Activated CD4-positive, alpha-beta T cell treated with anti-CD3 and anti-CD28 coated beads for 48 hours (primary cell): ENCODE measurements at places on chromosomes 13 and 19.

DNA sequence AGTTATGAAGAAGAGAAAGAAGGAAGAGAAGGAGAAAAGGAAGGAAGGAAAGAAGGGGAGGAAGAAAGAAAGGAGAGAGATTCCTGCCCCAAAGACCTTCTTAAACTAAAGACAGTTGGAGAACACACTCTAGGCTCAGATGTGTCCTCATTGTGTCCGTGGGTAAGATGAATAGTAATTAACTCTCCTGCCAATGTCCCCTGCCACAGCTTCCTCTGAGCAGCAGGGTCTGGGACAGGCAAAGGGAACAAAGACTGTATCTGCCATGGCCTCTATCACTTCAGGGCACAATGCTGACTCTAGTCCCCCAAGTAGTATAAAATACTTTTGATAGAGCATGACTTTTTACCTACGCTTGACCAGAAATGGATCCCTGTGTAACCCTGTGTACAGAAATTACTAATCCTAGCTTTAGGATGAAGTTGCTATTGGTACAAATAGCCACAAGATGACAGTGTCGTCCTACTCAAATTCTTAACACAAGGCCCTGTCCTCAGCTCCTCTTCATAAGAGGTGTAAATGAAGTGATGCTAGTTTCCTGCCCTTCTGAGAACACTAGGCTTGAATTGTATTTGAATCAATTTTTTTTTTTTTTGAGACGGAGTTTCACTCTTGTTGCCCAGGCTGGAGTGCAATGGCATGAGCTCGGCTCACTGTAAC is 186.2 kb upstream of the GPR12 start:
- no peak for DNase-seq

GRCh38 chr13:92362717-92363116 is 863.9 kb upstream of the GPC6 start:
- no peak for DNase-seq

- no peak for DNase-seq
Observed at GRCh38 chr13:112141643-112142400, 74.9 kb downstream of the SOX1 start.

DNA sequence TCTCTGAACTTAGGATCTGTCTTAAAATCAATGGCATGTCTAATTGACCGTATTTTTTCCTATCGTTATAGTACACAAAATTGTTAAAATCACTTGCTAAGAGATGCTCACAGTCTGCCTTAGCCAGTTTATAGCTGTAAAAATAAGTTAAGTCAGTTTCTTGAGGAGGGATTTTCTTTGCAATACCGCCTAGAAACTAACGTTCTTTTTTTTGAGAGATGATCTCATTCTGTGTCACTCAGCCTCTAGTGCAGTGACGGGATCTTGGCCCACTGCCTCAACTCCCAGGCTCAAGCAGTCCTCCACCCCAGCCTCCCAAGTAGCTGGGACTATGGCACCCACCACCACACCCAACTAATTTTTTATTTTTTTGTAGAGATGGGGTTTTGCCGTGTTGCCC is 4.4 kb downstream of the CKAP2 start:
- no peak for DNase-seq

- DNase-seq = peak; percentile 36
Observed at GRCh38 chr19:10219678-10220077, 11.5 kb downstream of the S1PR2 start.

GRCh38 chr19:45768655-45768983 is 433 bp downstream of the SIX5 start:
- peak; percentile 59 for DNase-seq

- DNase-seq = no peak
Observed at GRCh38 chr19:40396886-40397567, 7.0 kb upstream of the HIPK4 start.

GRCh38 chr13:110644892-110645521 is 29.7 kb downstream of the NAXD start:
- DNase-seq = peak; percentile 51

GRCh38 chr13:109344552-109345157 is 441.7 kb downstream of the IRS2 start:
- no peak for DNase-seq

DNA sequence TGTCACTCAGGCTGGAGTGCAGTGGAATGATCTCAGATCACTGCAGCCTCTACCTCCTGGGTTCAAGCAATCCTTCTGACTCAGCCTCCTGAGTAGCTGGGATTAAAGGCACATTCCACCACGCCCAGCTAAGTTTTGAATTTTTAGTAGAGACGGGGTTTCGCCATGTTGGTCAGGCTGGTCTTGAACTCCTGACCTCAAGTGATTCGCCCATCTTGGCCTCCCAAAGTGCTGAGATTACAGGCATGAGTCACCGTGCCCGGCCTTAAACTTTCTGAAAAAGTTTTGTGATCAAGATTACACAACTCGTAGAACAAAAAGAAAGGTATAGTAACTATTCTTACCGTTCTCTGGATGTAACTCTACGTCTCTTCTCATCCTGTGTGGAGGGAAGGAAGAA is 21.2 kb downstream of the DNMT1 start:
- DNase-seq = peak; percentile 21

DNA sequence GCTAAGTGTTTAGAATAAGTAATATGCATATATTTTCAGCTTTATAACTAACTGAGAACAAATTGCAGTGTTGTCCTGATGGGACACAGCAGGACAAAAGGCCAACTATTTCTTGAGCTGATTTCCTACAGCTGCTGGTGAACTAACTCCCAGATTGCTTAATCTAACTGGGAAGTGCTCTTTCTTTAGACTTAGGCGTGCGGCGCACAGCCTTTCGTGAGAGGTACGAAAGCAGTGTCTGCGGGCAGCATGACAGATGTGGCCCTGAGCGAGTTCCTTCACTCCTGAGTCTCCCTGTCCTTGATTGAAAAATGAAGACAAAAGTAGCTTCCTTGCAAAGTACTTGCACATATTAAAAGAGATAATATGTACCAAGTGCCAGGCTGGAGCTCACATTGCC is 47.3 kb upstream of the NPAS1 start:
- DNase-seq = no peak

DNA sequence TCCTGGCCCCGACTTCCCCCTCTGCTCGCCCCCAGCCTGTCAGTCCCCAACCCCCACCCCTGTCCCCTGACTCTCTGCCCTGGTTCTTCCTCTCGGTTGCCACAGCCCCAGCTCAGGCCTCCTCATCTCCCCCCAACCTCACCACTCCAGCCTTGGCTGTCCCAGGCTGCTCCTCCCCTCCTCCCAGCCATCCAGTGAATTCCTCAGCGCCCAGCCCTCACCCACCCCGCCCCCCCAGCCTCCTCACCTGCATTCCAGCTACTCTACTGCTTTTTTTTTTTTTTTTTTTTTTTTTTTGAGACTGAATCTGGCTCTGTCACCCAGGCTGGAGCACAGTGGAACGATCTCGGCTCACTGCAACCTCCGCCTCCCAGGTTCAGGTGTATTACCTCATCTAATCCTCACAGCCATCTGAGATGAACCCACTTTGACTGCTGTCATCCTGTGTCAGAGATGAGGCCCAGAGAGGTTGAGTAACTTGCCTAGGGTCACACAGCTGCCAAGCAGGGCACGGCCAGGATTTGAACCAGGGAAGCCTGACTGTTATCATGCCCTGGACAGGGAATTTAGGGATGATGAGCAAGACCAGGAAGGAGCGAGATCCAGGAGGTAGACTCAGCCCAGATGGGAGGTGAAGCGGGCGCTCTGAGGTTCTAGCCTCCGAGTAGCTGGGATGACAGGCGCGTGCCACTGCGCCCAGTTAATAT is 2.6 kb downstream of the SULT2B1 start:
- no peak for DNase-seq

DNA sequence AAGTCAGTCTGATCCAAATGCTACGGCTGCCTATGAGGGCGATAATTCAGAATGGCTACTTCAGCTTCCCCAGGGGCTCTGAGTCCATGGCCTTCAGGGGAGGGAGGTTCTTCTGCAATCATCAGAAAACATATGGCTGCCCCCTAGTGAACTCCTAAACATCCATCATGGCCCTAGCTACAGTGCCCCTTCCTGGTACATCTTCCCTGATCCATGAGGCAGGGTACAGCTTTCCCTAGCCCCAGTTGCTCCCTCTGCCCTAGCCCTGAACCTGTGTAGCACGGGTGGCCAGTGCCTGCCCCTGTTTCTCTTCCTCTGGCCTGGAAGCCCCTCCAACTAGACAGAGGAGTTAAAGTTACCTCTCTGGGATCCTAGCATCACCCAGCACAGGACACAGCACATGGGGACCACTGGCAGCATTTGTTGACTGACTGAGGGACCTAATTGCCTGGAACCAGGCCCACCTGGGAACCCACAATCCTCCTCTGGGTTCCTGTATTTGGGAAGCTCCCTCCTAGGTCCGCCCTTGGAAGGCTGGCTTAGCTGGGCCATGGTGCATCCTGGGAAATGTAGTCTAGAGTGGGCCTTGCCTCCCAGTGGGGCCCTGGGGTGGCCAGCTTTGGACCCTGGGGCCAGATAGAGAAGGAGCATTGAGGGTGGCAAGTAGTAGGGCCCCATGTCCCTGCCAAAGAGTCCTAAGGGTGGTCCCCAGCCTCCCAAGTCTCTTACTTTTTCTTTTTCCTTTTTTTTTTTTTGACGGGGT is 17.7 kb upstream of the SEMA6B start:
- no peak for DNase-seq

DNA sequence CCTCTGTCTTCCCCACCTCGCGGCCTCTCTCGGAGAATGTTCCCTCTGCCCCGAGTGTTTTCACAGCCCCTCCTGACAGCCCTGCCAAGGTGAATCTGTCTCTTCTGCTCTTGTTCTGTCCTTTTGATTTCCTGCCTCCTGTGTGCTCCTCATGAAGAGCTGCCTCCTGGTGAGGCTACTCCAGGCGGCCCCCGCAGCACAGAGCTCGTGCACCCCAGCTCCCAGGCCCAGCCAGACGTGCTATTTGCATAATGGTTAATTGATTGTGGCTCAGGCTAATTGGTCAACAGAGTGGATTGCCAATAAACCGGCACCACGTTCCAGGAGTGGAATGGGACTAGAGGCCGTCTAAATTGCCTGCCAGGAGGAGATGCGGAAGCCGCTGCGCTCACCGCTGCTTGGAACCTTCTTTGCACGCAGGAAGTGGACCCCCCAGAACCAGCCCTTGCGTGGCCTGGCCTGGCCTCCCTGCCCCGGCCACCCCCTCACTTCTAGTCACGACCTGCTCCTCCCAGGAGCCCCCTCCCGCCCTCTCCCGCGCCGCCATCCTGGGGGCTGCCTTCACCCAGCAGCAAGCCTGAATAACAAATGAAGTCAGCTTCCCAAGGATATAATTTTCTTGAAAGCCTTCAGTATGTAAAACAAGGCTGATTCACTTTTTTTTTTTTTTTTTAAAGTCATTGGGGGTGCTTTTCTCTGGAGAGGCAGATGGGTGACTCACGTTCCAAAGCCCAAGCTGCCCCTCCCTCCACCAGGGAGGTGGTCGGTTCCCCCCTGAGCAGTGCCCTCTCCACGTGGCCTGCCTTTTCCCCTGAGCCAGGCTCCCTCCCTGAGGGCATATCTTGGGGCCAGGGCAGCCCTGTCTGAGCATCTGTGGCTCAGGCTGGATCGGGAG is 144.0 kb downstream of the KDM4B start:
- DNase-seq = no peak

DNA sequence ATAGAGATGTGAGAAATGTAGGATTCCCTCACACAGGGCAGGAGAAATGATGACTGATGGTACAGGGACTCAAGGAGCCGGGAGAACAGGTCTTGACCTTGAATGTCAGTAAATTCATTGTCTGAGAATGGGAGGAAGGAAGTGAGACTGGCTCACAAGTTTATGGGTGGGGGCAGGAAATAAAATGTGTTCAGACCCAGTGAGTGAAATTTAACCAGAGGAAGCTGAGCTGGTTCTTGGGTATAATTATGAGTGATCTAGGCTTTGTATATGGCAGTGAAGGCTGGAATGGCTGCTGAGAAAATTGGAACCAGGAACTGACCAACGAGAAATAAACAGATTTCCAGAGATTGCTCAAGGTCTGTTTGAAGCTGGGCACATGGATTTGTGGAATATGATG is 6.3 kb upstream of the IGSF23 start:
- DNase-seq = no peak

GRCh38 chr19:58033741-58034476 is at the start of gene ZSCAN1:
Gene ZSCAN1, plus strand, starts transcription at chr19:58034025. Its CDS starts 3,812 bp downstream, at chr19:58037837.
- peak; percentile 64 for DNase-seq

GRCh38 chr19:16289594-16289993 is 35.0 kb upstream of the KLF2 start:
- no peak for DNase-seq

- peak; percentile 71 for DNase-seq
Observed at GRCh38 chr19:33795370-33796163, 1.1 kb upstream of the KCTD15 start.

DNA sequence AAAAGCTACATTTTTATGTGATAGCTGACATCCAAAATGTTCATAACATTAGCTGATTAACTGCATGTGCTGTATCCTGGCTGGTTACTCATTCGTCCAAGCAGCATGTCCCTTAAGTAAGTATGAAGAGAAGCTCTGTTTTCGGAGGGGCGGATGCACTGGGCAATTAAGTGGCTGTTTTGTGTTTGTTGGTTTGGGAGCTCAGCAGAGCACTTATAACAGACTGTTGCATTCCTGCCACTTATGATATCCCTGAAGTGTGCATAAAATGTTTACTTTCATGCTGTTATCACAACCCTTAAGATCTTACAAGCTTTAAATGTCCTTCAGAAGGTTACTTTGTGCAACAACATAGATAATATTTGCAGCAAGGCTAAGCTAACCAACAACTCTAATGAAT is 264.1 kb downstream of the NALCN start:
- DNase-seq = no peak

GRCh38 chr19:4115050-4115817 is 8.7 kb downstream of the MAP2K2 start:
- peak; percentile 65 for DNase-seq

DNA sequence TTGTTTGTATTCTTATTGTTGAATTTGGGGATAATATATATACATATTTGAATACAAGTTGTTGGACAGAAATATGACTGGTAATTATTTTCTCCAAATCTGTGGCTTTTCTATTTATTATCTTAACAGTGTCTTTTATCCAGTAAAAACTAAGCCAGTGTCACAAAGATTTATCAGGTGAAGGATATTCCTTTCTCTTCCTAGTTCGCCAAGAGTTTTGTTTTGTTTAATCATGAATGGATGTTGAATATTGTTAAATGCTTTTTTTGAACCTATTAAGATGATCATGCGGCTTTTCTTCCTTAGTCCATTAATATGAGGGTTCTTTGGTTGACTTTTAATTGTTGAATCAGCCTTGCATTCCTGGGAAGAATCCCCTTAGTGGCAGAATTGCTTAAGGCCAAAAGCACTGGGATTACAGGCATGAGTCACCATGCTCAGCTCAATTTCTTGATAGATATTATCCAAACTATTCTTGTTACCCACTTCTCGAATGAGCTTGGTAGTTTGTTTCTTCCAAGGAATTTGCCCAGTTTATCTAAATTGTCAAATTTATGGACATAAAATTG is 53.3 kb downstream of the TEX26 start:
- DNase-seq = no peak

GRCh38 chr13:48443442-48444208 is 30.7 kb upstream of the LPAR6 start:
- DNase-seq = no peak
